ENCODE measurements at places on chromosomes 2 and 18.

GRCh38 chr18:68548904-68549870 is 165.7 kb downstream of the TMX3 start:
- DNase-seq = no peak

- DNase-seq = no peak
Measured at GRCh38 chr2:66496670-66497420, 61.9 kb downstream of the MEIS1 start.

DNA sequence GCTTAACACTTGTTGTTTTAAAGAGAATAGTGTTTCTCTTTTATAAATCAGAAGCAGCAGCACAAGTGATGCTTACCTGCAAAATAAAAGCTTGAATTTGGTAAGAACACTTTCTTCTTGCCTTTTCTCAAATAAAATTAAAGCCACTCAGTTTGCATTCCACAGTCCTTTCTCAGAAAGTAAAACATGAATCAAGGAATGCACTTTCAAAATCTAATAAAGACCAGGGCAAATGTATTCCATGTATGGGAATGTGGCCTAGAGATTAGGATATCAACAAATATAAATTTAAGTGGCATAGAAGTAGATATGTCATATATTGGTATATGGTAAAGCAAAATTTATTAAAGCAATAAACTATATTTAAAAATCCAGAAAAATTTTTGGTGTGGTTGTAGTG is 352.8 kb downstream of the THSD7B start:
- DNase-seq = no peak

GRCh38 chr2:146597291-146597690 is 1247.5 kb upstream of the ACVR2A start:
- no peak for DNase-seq

DNA sequence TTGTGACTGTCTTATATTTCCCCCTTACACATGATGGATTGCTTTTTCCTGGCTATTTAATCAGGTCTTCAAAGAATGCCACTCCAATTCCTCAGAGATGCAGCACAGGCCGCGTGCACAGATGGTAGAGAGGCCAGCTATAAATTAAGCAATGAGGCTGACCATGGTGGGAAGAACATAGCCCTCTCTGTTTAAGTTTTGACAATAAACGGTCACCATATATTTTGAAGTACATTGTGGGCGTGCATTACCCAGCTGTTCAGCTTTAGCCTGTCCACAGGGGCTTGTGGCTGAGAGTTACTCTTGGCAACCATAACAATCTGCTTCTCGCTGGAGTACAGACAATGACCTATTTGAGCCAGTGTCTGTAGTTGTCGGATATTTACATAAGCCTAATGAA is 730.8 kb downstream of the DCC start:
- DNase-seq = no peak

DNA sequence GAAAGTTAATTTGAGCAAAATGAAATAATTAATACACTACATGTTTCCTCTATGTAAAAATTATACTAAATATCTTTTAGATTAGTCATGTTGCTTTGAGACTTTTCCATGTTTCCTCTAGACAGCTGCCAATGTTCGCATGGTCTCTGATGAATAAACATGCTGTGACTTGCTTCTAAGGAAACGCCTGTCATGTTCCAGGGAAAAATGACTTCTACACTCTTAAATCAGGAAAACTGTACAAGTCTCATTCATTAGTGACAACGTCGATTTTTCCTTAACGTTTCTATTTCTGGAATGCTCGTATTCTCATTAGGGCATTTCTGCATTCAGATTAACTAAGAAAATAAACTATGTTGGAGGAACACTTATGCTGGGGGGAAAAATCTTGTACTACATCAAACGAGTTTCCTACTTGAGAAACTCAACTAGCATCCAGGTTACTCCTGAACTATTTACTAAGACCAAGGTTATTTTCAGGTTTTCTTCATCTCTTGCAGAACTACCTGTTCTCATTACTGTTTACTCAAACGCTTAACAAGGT is 1.6 kb downstream of the COBLL1 start:
- no peak for DNase-seq

DNA sequence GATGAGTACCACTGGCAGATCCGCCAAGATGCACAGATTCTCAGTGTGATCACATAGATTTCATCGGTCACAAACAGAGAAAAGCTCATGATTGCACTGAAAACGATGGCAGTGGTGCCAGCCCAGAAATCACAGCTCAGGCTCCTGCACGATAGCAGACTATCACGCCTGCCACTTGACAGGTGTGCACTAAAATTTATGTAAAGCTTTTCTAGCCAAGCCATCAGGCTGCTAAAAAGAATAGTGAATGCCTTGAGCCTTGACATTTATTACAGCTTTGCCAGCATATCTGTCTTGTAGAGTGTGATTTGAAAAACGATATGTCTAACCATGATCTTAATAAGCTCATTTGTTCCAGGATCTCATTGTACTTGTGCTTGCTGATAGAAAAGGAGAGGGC is 409.5 kb upstream of the CWC22 start:
- no peak for DNase-seq

DNA sequence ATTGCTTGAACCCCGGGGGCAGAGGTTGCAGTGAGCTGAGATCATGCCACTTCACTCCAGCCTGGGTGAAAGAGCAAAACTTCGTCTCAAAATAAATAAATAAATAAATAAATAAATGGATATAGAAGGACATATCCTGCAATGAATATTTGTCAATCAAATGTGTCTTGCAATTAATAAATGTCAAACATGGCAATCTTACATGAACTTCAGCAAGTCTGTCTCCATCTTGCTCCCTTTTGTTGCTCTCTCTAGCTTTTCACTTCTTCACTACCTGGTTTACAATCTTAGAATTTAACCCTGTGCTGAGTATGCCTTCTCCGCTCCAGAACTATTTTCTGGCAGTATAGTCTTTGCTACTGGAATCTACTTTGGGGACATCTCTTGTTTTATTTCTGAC is 3.3 kb upstream of the YES1 start:
- DNase-seq = no peak

DNA sequence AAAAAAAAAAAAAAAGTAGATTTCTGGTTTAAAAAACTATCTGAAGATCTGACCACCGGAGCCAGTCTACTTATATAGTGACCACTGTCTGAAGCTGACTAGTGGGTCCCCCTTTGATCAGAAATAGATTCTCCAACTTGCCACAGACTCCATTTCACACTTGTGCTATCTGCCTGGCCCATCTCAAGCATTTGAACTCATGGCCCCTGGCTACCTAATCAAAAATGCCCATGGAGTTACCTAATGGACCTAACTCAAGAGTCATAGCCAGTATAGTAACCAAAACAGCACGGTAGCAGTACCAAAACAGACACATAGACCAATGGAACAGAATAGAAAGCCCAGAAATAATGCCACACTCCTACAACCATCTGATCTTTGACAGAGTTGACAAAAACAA is 17.0 kb upstream of the ATL2 start:
- no peak for DNase-seq

GRCh38 chr2:120780402-120780801 is 44.7 kb downstream of the GLI2 start:
- DNase-seq = no peak

- no peak for DNase-seq
Measured at GRCh38 chr2:131431336-131431735, 44.6 kb upstream of the TUBA3D start.

- DNase-seq = no peak
Measured at GRCh38 chr2:181859123-181859522, 32.4 kb upstream of the ITPRID2 start.

DNA sequence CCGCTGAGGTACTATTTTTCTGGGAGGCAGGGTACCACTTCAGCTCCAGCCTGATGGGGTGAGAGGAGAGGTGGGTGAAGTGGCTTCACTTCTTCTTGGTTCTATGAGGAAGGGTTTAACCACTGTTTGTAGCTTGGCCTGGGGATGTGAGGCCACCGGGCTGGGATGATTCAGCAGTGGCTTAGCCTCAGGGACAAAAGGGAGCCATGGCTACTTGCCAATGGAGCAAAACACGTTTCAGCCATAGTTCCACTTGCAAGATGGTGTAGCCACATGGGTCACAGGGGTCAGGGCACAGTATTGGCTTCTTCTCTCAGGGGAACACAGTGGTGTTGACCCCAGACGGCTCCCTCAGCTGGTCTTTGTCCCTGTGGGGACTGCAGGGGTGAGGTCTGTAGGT is 14.9 kb downstream of the ZDBF2 start:
- DNase-seq = no peak

DNA sequence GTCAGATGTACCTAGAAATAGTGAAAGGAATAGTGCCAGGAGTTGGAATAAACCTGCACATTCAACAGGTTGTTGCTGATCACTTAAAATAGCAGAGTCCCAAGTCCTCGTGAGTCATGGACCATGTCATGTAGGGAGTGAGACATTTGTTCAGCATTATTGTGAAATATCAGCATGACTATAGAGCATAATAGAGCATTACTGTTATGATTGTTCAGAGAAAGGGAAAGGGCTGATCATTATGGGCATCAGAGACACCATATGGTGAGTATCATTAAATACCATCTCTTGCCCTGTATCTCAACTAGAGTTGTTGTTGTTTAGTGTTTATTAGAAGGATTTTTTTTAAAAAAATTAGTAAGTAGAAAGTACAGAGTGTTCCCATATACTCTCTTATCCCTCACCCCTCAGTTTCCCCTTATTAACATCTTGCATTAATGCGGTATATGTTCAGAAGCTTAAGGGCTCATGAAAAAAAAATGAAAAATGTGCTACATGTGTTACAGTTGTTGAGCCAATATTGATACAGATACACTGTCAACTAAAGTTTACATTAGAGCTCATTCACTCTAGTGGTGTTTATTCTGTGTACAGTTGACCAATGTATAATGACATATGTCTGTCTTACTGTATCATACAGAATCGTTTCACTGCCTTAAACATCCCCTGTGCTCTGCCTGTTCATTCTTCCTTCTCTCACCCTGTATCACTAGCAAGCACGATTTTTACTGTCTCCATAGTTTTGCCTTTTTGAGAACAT is 5.7 kb downstream of the ELAC1 start:
- DNase-seq = peak; percentile 19

- DNase-seq = no peak
Measured at GRCh38 chr2:134351016-134351415, 97.1 kb downstream of the MGAT5 start.

All from stimulated activated CD4-positive, alpha-beta T cell treated with anti-CD3 and anti-CD28 coated beads, Interleukin-1b, Interleukin-23, amount 100 ng/mL, for 48 hours (primary cell).